ENCODE measurements at places on chromosomes 3 and 15.

- DNase-seq = no peak
These were observed 756.6 kb upstream of the ARPP21 start for GRCh38 chr3:34882764-34883163.

GRCh38 chr15:31304751-31305365 lies 21.8 kb upstream of the KLF13 start:
- DNase-seq = peak; percentile 28

DNA sequence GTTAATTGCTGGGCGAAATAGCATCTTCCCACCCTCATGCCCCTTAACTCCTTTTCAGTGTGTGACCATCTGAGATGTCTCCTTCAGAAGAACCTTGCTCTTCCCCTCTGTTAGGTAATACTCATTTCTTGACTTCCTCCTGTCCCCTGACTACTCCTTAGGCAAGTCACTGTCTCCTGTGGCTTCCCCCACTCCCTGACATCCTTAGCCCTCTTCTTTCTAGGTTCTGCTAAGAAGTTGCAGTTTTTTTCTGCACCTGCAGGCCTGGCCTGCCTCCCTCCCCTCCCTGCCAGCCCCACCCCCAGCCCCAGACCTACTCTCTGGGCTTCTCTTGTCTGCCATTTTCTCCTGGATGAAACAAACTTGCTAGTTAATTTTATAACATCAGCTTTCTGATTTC lies 15.2 kb upstream of the EID1 start:
- DNase-seq = no peak

DNA sequence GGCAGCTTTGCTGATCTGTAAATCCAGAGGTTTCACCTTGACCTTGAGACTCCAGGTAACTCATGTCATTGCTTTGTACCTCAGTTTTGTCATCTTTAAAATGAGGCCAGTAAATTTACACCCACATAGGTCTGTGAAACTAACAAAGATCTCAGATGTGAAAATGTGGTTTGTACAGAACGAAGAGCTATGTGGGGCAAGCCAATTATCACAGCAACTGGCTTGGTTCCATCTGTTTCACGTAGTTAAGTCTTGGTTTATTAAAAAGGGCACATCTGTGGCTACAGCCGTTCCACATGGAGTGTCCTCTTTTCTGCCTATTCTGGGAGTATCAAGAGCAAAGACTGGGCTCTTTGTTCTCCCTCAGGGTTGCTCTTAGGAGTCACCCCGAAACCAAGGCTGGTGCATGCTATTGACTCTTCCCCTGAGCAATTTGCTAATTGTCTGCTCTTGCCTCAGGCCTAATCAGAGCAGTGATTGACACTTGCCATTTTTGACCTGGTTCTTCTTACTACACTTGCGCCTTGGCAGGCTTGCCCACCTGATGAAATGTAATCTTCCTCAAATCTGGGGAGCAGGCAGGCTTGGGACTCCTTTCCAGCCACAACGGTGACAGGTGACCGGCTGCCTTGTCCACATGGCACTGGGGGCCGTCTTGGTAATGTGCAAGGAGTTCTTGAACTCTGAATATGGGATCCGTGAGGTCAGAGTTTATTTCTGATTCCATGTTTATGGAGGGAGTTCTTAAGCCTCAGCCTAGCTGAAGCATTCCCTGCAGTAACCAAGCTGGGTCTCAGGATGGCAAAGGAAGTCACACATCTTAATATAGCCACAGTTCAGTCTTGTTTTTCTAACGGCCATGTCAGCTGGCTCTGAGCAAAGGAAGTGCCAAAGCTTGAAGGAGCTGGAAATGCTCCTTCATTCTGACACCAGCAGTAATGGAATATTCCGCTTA lies 40.1 kb downstream of the EAF1 start:
- no peak for DNase-seq

DNA sequence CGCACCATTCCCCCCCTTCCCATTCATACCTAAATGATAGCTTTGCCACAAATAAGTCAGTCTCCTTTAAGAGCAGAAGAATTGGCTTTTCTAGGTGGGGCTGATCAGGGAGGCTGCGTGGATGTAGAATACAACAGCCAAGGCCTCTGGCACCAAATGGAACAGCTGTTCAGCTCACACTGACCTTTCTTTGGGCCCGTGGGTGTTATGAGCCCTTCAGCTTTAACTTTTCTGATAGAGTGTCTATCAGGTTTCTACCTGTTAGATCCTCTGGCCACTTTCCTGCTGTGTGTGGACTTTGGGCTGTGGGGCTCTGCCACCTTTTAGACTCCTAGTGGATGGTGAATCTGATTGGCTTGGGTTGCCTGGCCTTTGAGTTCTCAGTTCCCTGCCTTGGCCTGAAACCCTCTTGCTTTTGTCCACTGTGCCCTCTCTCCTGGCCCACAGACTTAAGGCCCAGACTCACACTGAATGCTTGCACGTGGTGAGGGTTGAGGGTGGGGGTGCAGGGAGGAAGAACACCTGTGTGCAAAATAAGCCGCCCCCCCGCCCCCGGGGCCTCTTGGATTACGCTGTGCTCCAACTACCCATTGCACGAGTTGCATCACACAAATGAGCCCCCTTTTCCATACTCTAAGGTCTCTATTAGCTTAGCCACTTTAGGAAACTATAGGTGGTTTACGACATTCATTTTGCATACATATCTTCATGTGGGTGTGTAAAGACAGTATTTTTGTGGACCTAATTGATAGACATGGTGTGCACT lies 1.3 kb upstream of the RFX7 start:
- no peak for DNase-seq

DNA sequence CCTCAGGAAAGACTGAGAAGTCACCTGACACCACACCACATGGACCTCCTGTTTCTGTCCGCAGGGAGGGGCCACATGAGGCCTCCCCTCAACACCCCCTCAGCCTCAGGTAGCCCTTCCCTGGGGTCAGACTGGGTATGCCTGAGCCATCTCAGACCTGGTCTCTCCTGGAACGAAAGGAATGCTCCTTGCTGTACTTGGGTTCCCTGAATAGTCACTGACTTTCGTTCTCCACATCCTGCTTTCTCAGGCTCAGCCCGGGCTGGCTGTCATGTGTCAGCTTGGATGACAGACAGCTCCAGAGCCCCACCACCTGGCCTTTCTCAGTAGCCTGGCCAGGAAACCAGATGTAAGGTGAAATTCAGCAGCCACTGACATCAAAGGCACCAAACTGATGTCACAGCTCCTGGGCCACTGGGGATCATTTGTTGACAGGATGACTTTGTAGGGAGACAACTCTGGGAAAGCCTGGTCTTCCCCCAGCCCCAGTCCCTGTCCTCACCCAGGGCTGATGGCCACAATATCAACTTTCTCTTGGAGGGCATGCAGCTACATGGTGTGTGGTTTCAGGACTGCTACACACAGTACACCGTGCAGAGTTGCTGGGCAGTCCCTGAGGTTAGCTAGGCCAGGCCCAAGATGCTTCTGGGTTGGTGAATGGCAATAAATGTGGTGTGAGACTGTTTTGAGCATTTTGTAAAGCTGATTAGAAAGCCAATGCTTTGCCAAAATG lies 141.4 kb upstream of the MRPS22 start:
- peak; percentile 19 for DNase-seq

GRCh38 chr3:155435821-155436220 lies 142.3 kb upstream of the STRIT1 start:
- DNase-seq = no peak

DNA sequence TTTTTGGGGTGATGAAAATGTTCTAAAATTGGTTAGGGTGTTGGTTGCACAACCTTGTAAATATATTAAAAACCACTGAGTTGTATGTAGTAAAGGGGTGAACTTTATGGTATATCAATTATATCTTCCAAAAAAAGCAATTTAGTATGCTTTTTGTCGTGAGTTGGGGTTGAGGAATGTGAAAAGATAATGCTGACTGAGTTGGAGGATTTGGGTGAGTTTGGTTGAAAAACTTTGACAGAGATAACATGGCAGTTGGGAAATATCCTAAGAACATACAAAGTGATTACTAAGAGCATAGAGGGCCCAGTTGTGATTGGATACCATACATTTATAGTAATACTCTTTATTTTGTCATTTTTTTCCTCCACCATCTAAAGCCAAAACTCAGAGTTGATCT lies 33.6 kb downstream of the HMG20A start:
- DNase-seq = no peak

DNA sequence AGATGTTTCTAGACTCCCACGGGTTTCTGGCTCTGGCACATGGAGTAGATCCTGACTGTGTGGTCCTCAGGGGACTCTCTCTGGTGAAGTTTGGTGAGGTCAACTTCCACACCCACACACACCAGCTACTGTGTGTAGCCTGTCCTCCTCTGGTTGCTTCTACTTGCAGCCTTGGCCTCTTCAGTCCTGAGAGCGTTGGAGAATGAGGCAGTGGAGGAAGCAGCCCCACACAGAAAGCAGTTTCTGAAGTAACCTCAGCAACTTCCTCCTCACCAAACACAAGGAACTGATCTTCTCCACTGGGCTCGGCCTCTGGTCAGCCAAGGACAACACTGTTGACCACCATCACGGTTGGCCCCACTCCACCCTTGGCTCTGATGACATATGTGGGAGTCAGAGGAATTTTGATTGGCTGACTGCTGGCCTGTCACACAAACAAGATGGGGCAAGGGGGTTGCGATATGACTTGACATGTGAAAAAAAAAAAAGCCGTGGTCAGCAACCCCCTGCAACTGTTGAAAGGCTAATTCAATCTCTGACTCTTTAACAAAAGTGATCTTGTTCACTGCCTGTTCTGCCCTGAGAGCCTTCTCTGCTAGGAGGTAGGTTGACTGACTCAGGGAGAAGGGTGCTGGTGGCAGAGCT lies 19.6 kb downstream of the CD86 start:
- no peak for DNase-seq

GRCh38 chr3:72976281-72976741 lies 20.3 kb upstream of the PPP4R2 start:
- DNase-seq = no peak

DNA sequence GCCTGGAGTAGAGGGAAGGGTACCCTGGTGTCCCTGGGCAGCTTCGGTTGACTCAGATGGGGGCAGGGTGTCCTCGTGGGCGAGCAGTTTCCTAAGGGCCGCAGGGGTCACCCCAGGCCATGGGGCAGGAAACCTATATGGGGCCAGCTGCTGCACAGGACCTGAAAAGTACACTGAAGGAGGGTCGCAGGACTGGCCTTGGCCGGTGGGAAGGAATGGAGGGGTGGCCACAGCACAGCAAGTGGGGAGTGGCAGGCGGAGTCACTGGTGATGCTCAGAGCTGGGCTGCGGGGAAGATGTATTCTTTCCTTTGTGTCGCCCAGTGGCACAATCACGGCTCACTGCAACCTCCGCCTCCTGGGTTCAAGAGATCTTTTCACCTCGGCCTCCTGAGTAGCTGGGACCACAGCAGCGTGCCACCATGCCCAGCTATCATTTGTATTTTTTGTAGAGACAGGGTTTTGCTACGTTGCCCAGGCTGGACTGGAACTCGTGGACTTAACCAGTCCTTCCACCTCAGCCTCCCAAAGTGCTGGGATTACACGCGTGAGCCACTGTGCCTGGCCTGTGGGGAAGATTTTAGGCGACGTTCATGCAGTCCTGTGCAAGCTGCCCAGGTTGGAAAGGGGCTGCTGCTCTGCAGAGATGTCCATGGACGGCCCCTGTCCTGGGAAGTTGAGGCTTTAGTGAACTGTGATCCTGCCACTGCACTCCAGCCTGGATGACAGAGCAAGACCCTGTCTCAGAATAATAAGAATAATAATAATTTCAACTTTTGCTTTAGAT lies 57.2 kb downstream of the EFCAB12 start:
- no peak for DNase-seq

- no peak for DNase-seq
These were observed 10.6 kb upstream of the SFMBT1 start for GRCh38 chr3:53056442-53056841.

GRCh38 chr3:87359826-87360225 lies 83.4 kb upstream of the POU1F1 start:
- no peak for DNase-seq

GRCh38 chr15:38217191-38217595 lies 35.4 kb upstream of the SPRED1 start:
- no peak for DNase-seq

DNA sequence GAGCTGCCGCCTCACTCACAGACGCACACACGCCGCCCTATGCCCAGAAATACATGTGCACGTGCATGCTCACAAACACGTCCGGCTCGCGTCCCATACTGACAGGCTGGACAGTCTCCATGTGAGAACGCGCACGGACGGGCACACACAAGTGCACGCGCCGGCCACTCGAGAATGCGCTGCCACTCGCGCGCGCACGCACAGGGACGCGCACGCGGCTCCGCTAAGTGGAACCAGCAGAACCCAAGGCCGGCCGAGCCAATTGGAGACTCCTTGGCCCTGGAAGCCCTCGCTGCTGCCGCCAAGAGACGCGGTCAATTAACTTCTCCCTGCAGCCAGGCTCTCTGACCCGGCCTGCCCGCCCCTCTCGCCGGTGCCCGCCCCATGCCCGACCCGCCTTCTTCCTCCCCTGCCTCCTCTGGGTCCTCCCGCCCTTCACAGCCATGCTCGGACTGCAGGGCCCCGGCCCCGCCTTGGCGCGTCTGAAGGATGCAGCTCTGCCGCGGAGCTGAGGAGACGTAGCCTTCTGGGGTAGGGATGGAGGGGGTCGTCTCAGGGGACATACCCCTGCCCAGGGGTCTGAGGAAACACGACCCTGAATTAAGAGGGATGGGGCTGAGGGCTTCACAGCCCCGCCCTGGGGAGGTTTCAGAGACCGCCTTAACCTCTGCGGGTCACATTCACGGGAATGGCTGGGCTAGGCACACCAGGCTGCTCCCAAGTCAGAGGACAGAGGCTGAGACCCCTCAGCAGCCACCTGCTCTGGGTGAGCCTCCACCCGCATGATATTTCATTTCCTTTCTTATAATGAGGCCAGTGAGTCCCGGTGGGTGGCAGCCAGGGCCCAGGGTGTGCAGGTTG lies 15.0 kb downstream of the PTH1R start:
- DNase-seq = peak; percentile 33
